ENCODE measurements at places on chromosomes 11 and 22.

- DNase-seq: no peak
Observed at GRCh38 chr11:114678125-114679036, at the start of gene NXPE2. Gene NXPE2, plus strand, starts transcription at chr11:114678527. Its CDS starts 49 bp downstream, at chr11:114678576.

- DNase-seq: no peak
Observed at GRCh38 chr22:35840302-35840739, 122.6 kb downstream of the APOL5 start.

- no peak for DNase-seq
Observed at GRCh38 chr11:86923999-86924766, 31.0 kb downstream of the FZD4 start.

DNA sequence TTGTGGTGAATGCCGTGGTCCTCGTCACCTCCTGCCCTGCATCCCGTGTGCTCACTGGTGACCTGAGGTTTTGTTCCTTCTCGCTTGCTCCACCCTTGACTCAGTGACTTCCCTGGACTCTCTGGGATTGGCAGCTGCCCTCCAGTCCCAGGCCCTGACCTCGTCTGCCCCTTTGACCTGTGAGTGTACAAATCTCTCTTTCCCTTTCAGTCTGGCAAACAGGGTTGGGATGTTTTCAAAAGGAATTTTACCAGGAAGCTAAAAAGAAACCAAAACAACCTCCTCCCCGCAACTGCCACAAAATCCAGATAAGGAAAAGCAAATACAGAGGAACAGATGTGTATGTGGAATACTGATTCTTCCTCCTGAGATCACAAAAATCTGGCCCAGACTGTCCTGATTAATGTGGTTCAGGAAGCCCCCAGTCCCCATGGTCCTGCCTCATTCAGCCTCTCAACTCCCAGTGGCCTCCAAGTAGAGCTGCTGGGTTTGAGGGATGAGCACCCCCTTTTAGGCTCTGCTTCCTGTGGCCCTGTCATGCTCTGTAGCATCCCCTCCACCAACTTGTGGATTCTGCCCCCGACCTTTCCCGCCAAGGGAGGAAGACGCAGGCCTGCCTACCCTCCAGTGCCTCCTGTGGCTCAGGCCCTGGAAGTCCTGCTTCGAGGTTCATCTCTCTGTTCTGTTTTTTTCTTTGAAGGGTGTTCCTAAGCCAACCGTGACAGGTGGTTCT, 15.2 kb downstream of the ROBO4 start:
- DNase-seq: no peak

Measured in central memory CD4-positive, alpha-beta T cell (primary cell).